ENCODE measurements at places on chromosomes 1 and 21.

DNA sequence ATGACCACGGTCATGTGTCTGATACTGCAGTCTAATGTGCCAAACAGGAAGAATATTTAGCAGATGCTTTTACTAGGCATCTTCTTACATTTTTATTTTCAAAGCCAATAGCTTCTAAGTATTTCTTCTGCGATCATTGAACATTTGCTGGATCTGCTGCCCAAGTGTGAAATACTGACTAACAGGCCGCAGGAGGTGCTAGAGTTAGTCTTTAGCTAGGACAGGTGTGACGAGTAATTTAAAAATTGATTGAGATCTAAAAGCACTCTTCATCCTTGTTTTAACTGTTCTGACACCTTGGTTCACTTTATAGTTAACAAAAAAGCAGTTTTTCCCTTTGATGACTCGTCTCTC is 748 bp upstream of the FAM78B start:
- no peak for DNase-seq

GRCh38 chr1:175689396-175689795 is 54.0 kb downstream of the TNR start:
- no peak for DNase-seq

- DNase-seq, result no peak
Observed at GRCh38 chr1:236893626-236894545, 98.8 kb downstream of the MTR start.

DNA sequence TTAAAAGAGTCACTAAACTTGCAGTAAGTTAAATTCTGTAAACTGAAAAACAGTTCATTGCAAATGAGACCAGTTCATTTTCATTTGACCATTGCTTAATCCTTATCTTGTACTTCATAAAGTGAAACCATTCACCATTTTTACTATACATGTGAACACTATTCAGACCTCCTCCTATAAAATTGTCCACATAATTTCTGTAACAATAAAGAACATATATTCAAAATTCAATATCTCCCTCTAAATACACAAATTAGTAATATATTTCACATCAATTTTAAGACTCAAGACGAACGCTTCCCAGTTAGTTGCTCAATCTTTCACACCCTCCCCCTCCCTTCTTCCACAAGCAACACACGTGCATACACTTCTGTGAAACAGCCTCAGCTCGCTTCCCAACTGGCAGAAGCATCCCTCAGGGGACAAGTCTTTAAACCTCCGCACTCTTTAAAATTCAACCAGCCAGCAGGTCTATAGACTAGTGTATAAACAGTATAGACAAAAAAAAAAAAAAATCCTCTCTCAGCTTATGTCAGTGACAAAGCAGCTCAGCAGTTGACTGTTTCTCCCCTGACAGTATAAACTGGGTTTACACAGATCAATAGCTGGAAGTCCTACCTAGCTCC is 99.6 kb downstream of the DENND1B start:
- no peak for DNase-seq

DNA sequence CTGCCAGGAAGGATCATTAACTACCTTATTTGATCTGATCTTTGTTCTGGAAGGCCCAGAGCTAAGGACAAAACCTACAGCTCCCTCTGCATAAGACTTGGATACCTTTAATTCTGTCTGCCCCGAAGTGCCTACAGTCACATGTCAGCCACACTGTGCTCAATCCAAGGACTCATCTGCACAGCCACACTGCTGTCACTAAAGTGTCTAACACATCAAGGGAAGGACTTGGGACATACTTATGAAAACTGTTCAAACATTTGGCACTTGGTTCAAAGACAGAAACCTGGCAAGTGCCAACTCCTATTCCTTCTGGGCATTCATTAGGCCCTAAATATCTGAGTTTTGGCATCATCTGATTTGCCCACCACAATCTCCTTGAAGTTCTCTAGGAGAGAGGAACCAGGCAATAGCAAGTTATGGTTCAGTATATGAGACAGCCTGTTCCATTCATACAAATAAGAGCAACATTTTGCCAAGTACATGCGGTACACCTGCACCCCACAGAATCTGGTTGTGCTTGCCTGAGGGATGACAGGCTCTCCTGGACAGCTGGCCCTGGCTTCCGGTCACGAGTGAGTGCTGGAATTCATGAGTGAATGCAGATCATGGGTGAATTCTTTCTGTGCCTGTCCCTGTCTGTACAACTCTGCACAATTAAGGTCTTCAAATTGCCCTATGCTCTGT is 105.9 kb downstream of the KCNK1 start:
- no peak for DNase-seq

DNA sequence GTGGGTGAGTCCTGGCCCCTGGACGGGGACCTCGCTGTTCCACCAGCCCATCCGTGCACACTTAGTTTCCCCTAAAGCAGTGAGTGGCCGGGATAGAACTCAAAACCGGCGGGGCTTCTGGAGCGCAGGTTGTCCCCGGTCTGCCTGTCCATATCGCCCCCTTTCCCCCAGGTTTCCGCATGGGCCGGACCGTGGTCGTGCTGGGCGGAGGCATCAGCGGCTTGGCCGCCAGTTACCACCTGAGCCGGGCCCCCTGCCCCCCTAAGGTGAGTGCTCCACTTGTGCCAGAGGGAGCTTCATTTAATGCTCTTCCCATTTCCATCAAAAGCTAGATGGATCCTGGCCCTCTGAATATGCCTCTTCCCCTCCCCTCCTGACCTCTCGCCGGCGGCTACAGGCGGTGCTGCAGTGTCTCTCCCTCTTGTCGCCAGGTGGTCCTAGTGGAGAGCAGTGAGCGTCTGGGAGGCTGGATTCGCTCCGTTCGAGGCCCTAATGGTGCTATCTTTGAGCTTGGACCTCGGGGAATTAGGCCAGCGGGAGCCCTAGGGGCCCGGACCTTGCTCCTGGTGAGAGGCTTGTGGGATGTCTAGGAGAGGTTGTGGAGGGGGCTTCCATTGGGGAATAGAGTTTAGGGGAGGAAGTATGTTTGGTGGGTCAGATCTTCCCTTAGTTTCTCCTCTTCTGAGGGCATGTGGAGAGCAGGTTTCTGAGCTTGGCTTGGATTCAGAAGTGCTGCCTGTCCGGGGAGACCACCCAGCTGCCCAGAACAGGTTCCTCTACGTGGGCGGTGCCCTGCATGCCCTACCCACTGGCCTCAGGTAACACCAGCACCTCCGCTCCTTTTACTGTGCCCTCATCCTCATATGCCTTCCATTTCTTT is 683 bp downstream of the PPOX start:
- no peak for DNase-seq

GRCh38 chr21:32844653-32845436 is 73.3 kb upstream of the PAXBP1 start:
- DNase-seq, result no peak

DNA sequence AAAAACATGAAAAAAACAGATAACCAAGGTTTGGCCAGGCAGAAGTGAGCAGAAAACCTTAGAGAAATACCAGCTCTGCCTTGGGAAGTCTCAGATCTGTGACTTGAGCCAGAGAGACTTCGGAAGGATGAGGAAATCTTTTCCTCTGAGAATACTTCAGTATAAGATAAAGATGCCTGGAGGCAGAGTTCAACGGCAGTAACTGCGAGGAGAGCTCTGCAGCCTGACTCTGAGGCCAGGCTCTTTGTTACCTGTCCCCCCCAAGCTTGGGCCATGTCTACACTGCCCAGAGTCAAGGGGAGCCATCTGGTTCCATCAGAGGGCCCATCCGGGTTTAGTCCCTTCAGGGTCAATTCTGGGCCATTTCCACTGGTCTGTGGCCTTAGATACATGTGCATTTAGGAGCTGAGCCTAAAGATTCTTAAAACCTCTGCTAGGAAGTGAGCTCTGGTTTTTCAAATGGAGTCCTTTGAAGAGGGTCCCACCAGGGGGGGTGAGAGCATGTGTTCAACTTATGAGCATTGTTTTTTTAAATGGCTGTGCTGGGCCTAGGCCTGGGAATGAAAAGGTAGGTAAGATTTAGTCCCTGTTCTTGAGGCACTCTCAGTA is 8.7 kb downstream of the KIRREL1 start:
- no peak for DNase-seq

GRCh38 chr1:151458802-151459330 is 428 bp downstream of the POGZ start:
- peak; percentile 42 for DNase-seq

DNA sequence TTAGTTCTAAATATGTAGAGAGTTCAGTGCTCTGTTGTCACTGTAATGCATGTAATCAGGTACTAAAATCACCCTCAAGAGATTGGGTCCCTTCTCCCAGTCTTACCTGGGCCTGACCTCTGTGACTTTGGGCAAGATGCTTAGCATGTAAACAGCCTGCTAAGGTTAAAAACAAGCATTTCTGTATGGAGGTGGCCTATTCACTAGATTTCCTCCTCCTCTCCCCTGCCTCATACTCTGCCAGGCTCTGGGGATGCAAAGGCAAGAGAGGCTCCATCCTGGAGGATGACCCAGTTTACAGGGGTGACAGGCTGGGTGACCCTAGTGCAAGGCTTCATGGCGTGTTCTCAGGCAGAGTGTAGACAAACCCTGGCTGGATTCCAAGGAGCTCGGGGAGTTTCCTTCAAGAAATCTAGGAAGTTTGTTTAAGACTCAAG is 28.8 kb downstream of the VANGL2 start:
- no peak for DNase-seq

- no peak for DNase-seq
Observed at GRCh38 chr1:230109895-230110667, 43.0 kb downstream of the GALNT2 start.

DNA sequence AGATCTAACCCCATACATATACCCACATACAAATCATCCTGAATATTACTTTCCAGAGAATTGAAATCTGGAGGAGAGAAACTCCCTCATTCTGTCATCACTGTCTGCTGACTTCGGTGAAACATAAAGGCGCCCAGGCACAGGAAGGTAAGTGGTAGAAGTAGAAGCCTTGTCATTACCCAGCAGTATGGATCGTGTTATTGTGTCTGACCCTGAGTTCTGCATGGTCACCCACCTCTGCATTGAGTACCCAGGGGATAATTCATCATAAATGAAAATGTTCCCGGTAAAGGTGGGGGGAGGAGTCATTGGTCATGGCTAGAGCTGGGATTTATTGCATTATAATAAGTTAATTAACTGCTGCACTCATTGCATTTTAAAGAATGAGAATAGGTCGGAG is 342.6 kb upstream of the PKN2 start:
- DNase-seq, result no peak

- no peak for DNase-seq
Observed at GRCh38 chr1:72439036-72439435, 156.7 kb upstream of the NEGR1 start.

- DNase-seq, result no peak
Observed at GRCh38 chr1:172777767-172778166, 118.9 kb downstream of the FASLG start.

- no peak for DNase-seq
Observed at GRCh38 chr1:36703526-36704208, 221.0 kb upstream of the CSF3R start.

DNA sequence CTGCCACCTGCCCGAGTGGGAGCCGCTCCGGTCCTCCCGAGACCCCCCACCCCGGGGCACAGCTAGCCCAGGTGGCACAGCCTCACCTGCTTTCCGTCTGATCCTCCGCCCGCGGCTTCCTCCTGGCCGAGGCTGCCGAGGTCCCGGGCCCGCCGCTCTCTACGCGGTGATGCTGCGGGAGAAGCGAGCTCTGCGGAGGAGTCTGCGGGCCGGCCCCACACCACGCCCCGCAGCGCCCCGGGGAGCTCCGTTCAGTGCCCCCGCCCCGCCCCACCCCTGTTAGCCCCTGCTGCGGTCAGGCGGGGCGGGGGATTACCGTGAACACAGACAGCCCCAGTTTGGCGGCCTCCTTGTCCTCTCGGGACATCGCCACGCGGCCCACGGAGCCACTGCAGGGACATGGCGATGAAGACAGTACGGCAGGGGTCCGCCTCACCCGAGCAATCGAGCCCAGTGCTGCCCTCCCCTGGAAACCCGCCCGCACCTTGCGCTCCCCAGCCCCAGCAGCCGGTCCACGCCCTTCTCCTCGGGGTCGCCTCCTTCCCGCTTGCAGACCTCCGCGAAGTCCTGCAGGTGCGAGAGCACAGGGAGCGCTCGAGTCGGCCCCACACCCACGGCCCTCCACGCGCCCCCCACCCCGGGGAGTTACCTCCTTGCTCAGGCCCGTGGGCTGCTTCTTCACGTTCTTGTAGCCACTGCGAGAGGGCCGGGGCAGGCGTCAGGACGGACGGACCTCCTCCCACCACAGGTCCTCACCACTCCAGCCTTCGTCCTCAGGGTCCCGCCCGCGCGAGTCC is 933 bp downstream of the C1orf35 start:
- DNase-seq, result peak; percentile 52

- DNase-seq, result no peak
Observed at GRCh38 chr1:12617511-12617900, 504 bp downstream of the DHRS3 start.

DNA sequence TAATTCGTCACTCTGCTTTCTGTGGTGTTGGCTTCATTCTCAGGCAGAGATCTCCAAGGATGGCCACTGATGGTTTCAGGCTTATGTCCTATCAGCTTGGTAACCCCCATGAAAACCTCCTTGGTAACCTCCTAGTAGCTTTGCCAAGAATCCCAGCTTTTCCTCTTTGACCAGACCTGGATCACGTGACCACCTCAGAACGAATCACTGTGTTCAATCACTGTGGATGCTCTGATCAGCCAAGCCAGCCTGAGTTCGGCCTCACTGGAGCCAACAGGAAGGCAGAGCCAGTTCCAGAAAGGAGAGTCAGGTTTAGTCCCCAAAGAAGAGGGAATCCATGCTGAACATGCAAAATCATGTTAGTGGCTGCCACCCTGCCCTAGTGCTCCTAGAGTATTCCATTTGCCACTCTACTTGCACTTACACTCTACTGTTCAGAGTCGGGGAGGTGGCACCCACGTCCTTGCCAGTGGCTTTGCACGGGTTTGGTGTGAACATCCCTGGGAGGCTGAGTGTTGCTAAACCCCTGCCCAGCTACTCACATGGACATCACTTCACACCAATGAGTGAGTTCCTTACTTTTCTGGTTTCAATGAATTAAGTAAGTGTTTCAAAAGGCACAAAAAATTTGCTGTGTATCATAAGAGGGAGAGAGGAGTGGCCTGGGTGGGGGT is 33.5 kb upstream of the SSBP3 start:
- DNase-seq, result no peak

GRCh38 chr1:22461100-22461499 is 9.4 kb downstream of the ZBTB40 start:
- no peak for DNase-seq

DNA sequence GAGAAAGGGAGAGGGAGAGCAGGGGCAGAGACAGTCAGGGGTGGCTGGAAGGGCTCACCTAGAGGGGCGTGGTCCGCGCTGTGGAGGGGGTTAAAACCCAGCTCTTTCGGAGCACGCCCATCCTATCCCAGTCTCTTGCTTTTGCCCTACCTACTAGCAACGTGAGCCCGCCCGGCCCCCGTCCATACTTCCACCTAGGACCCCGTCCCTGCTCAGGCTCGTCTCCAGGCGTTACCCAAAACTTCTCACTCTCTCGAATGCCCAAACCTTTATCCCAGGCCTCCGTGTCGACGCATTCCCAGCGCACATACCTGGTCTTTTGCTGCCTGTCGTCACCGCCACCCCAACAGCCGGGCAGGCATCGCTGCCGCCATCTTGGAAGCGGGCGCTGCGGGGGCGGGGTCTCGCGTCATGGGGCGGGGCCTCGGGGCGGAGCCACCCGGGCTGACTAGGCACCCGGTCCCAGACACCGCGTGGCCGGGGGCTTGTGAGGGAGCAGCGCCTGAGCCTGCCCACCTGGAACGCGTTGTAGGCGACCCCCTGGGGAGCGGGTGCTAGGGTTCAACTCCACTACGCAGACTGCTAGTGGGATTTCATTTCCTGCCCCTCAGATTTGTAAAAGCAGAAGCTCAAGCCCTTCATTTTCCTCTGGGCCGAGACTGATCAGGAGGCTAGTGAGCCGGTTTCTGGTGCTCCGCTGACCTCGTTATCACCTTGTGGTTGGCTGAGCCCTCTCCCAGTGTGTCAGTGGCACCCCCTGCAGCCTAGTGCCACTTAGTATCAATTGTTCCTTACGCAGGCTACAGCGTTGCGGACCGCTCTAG is at the start of gene B4GALT3:
Gene B4GALT3 (minus strand): TSS at position 396 of the 824 bp plus-strand sequence. CDS start 1,447 bp downstream, outside the sequence.
- peak; percentile 84 for DNase-seq
